Ammon's horn (tissue), 1 donor: ENCODE measurements at places on chromosomes 5 and 9.

DNA sequence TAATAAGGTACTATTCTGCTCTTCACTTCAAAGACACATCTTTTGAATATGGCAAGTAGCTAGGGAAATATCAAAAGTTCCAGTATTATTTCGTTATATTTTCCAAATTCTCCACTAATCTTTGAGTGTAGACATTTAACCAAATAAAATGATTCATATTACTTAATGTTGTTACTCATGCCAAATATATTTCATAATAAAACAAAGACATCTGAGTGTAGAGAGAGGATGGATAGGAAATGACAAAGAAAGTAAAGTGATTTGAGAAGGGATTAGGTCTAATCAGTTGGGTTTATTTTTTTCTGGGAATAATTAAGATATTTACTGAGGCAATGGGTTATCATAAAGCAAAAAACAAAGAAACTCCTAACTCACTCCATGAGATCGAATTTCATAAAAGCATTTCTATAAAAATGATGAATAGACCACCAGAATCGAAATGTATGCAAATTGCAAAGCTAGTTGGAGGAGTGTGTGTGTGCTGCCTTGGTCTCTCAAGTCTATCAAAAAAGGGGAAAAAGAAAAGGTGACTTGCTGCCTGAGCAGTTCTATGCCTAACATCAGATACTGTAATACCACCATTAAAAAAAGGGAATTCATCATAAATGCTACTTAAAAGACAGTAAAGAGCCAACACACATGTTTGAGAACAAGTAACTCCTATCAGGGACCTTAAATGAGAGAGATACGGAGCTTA is 255.5 kb downstream of the PDE4D start:
- DNase-seq, result no peak

DNA sequence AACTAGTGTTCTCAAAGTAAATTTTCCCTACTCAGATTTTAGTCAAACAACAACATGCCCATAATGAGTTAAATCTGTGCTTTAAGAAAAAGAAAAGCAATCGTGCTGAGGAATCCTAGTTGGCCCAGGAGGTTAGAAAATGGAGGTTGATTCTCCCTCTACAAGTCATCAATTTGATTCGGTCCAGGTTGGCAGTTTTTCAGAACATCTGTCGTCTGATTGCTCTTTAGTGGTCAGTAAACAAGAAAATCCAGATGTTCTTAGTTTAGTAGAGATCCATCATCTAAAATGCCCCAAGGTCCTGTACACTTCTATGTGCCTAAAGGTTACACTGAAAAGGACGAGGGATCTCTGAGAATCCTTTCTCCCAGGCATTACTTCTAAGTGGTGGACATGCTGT is 659.2 kb downstream of the MTRR start:
- DNase-seq, result no peak

DNA sequence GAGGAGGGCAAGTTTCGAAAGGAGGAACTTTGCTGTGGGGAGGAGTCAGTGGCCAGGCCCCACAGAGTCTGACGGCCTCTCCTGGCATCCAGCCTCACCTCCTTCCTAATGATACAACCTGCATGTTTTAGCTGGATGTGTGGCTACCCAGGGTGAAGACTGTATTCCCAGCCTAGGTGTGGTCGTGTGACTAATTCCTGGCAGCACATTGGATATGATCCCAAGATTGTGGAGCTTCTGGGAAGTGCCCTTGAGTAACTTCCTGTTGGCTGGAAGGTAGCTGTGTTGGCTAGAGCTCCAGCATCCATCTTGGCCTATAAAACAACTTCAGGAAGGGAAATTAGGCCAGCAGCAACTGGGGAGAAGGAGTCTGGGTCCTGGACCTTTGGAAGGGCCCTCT is 19.0 kb upstream of the LPCAT1 start:
- no peak for DNase-seq

DNA sequence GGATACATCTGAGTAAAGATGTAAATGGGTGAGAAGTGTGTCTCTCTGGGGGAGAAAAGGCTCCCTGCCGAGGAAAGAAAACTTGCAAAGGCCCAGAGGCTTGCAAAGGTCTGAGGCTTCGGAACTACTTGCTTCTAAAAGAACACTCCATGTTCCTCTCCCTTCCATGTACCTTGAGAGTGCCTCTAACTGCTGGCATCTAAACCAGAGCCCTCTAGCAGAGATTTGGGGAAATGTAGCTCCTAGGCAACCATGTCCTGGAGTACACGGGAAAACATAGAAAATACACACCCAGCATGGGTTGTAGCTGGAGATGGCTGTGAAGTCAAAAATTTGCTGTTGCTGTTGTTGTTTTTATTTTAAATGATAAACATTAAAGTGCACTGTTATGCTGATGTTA is 151.6 kb downstream of the SYK start:
- DNase-seq, result no peak

GRCh38 chr9:124187311-124187710 is 70.4 kb upstream of the NEK6 start:
- DNase-seq, result no peak

DNA sequence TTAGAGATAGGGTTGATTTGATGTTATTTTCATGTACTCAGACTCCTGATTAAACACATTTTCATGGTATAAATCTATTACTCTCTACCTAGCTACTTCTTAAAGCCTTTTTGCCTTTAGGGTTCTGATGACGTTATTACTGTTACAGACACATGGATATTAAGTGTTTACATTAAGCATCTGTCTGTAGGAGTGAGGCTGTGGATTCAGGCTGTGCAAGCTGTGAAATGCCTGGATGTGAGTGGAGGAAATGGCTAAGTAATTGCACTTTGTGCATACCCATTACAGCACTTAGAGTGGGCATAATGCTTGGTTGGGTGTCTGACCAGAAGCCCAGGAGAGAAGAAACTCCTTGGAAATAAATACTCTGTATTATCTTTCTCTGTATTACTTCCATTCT is 186.8 kb downstream of the SNX18 start:
- no peak for DNase-seq

- DNase-seq, result no peak
Measured at GRCh38 chr5:32833127-32833526, 122.0 kb downstream of the NPR3 start.

DNA sequence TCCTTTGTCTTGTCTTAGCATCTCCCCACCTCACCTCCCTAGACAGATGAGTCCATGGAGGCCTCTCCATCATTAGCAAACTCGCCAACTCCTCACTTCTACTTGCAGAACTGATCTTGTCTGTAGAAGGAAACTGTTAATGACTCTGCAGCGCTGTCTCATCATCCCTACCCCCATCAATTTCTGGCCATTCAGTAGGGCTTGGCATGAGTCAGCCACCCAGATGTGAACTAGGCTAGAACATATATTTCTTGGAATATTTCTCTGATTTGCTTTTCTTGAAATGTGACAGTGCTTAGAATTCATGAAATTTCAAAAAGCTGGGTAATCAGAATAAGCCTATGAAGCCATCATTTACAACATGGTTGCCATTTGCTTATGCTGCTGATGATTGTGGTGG is 1125.0 kb upstream of the DMAC1 start:
- DNase-seq, result no peak

DNA sequence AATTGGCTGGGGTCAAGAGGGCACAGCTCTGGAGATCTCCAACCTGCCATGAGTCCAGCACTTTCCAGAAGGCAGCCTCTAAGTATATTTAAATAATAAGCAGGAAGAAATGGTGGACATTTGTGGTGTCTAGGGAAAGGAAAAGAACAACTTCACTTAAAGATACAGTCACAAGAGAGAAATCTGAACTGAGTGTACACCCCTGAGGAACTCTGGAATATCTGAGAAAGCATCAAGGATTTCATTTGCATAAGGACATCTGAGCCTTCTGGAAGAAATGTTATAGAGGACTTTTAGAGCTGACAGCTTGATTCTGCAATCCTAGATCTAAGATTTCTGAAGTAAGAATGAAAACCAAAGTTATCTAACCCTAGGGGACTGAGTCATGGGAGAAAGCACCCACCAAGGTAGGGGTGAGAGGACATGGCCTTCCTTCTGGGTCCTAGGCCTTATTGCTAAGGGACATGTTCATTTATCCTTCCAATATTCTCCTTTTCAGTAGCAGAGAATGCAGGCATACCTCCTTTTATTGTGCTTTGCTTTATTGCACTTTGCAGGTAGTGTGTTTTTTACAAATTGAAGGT is 253.4 kb upstream of the SLC24A2 start:
- DNase-seq, result no peak

DNA sequence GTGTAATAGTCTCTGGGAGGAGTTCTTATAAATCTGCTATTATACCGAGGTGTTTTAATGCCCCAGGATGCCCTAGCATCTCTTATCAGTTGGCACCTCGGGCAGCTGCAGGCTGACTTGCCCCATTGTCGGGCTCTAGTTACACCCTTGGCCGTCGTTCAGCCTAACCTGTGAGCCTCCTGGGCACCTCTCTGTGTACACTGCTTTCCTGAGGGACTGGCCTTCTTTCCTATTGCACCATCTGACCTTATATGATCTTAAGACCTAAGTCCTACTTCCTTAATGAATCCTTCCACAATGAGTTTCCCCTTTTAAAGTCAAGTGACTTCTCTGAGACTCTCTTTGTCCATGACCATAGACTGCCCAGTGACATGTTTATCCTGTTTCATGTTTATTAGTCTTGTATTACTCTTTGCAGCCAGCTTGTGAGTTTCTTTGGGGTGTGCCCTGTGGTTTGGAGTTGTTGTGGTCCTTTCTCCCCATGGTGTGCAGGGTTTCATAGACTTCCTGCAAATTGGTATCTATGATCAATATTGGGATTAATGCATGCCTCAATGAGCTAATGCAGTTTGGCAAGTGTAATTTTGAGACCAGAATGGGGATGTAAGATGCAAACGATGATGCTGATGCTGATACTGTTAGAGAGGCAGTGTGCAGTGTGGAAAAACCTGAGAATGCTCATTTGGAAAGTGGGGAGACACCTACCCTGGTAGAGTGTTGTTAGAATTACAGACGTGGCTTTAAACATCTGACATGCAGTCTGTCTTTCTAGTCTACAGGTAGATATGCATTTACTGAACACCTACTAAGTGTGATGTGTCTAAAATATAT is 4.9 kb downstream of the DAPK1 start:
- DNase-seq, result peak; percentile 14

GRCh38 chr5:87154191-87154590 is 113.5 kb upstream of the RASA1 start:
- DNase-seq, result no peak

DNA sequence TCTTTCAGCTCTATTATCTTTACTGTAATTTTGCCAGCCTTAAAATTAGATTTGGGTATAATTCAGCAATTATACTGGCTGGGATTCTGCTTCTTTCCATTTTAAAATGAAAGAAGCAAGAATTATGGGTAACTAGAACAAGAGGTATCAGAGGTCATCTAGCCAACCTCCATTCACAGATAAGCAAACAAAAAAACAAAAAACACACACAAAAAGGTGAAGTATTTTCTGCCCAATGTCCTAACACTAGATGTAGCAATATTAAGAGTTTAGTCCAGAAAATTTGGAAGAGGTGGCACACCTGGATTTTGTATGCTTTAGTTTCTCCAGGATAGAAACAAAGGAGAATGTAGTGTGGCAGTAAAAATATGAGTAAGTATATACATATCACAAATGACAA is 68.1 kb upstream of the ANXA1 start:
- no peak for DNase-seq

GRCh38 chr9:10396615-10397014 is 216.2 kb downstream of the PTPRD start:
- DNase-seq, result no peak
